A549 treated with dexamethasone at 1 μM for 4 hours (cell line): ENCODE measurements at places on chromosomes 4 and X. TPM values are rescaled to one million over a fixed set of nuclear protein-coding genes. Genes with fewer than 3 reads are reported as not detected.

The EREG gene
- total RNA-seq, result 8.0 to 11.6 TPM (median 9.8 TPM) in 5 replicates

The TIMM17B gene
- 81.1 to 95.0 TPM (median 85.5 TPM) in 5 replicates for total RNA-seq

The SSX2 gene
- not detected in 5 replicates for total RNA-seq

The PDLIM3 gene
- 0.08 to 0.27 TPM (median 0.14 TPM) in 5 replicates for total RNA-seq

The DCAF12L2 gene
- 0.04 to 0.13 TPM (median 0.08 TPM) in 5 replicates for total RNA-seq

The ADAM29 gene
- not detected in 5 replicates for total RNA-seq

The IGFBP7 gene
- total RNA-seq, result 188 to 304 TPM (median 228 TPM) in 5 replicates

The RHOXF2 gene
- not detected in 5 replicates for total RNA-seq

The IL13RA2 gene
- 0.07 to 0.60 TPM in 2 of 5 replicates, not detected in the others for total RNA-seq

The C4orf36 gene
- total RNA-seq, result 0.73 to 1.7 TPM (median 1.2 TPM) in 5 replicates

The SPANXN4 gene
- total RNA-seq, result not detected in 5 replicates

The BMPR1B gene
- total RNA-seq, result 5.2 to 8.0 TPM (median 7.2 TPM) in 5 replicates

The RIBC1 gene
- 0.54 to 0.98 TPM (median 0.77 TPM) in 5 replicates for total RNA-seq

The MAGEE1 gene
- total RNA-seq, result 3.4 to 4.8 TPM (median 4.1 TPM) in 5 replicates

The FTHL17 gene
- not detected in 5 replicates for total RNA-seq

The NDUFA1 gene
- total RNA-seq, result 243 to 385 TPM (median 250 TPM) in 5 replicates

The UNC5C gene
- 0.01 to 0.02 TPM in 2 of 5 replicates, not detected in the others for total RNA-seq

The MND1 gene
- total RNA-seq, result 11.5 to 18.7 TPM (median 14.8 TPM) in 5 replicates

The USP17L30 gene
- total RNA-seq, result not detected in 5 replicates

The DRP2 gene
- total RNA-seq, result 0.15 to 0.19 TPM (median 0.19 TPM) in 5 replicates

The FGF5 gene
- total RNA-seq, result 0.11 to 0.31 TPM (median 0.12 TPM) in 5 replicates

The FGB gene
- total RNA-seq, result 17.5 to 27.3 TPM (median 22.1 TPM) in 5 replicates

The FAM9B gene
- total RNA-seq, result 0.06 to 0.09 TPM in 2 of 5 replicates, not detected in the others

The ARX gene
- 0.39 to 0.75 TPM (median 0.58 TPM) in 5 replicates for total RNA-seq

The RAB33A gene
- 0.11 to 0.19 TPM (median 0.17 TPM) in 5 replicates for total RNA-seq

The GLRB gene
- total RNA-seq, result 0.64 to 0.92 TPM (median 0.77 TPM) in 5 replicates

The N4BP2 gene
- total RNA-seq, result 2.3 to 4.3 TPM (median 3.6 TPM) in 5 replicates

The CXCL6 gene
- not detected in 5 replicates for total RNA-seq

The SERPINA7 gene
- not detected in 5 replicates for total RNA-seq

The ZNF182 gene
- total RNA-seq, result 3.0 to 4.2 TPM (median 3.5 TPM) in 5 replicates

The ETFDH gene
- total RNA-seq, result 4.8 to 7.0 TPM (median 6.5 TPM) in 5 replicates

The RHOXF1 gene
- not detected in 5 replicates for total RNA-seq

The PCDH11X gene
- 0.02 TPM in 2 of 5 replicates, not detected in the others for total RNA-seq

The NDNF gene
- not detected in 5 replicates for total RNA-seq

The GSX2 gene
- total RNA-seq, result not detected in 5 replicates
